Glutamatergic neuron (in vitro differentiated cells): ENCODE measurements at places on chromosomes 7 and 10.

DNA sequence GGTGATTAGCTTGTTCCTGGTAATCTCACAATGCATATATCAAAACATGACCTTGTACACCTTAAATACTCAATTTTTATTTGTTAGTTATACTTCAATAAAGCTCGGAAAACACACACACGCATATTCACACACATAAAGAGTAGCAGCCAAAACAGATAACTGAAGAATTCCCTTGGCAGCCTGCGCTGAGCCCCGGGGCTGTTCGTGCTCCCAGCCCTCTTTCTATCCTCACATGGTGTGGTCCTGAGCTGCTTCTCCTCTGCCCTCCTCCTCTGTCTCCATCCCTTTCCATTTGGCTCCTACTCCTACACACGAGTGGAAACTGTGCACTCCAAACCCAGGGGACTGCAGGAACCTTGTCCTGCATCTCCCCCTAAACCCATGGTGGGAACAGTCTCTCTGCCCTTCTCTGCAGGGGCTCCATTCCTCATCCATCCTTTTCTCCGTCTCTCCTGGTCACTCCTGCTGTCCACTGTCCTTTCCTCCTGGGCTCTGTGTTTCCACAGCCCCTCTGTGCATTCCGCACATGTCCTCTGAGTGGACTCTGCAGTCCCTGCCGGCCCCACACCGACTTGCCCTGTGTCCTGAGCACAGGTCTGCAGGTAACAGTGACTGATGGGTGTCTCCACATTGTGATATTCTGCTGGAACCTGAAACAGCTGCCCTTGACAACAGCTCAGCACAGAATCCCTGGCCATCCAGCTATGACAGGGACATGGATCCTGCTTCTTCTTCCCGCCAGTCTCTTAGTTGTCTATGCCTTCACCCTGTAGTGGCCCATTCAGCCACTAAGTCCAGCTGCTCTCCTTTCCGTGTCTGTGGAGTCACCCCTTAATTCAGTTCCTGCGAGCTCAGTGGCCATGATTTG, 216.8 kb upstream of the ZNF32 start:
- no peak overlapping the region for H3K4me3 ChIP-seq
- peaks cover 4% of the 10 kb centered on the region for H3K36me3 ChIP-seq
- H3K4me1 ChIP-seq, result peaks cover 5% of the 10 kb centered on the region
- DNase-seq, result no peak
- H3K27ac ChIP-seq, result no peak overlapping the region
- H3K27me3 ChIP-seq, result peaks cover 5% of the 10 kb centered on the region

DNA sequence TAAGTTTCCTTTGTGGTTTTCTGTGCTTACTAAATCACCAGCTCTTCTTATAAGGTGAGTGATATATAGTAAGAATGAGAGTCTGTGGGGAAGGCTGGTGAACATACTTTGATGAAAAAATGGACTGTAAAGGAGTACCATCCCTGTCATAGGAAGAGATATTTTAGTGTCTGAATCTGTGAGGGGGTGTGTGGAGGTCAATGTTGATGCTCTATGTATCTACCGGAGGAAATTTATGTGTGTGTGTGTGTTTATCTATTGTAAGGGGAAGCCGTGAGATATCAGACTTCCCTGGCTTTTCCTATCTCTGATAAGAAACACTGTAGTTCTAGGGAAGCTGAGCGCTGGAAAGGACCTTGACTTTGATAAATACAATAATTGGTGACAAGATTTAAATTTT, 179.0 kb downstream of the PCDH15 start:
- H3K27ac ChIP-seq, result no peak overlapping the region
- no peaks in the 10 kb centered on the region for H3K36me3 ChIP-seq
- no peaks in the 10 kb centered on the region for H3K27me3 ChIP-seq
- H3K4me3 ChIP-seq, result no peak overlapping the region
- DNase-seq, result no peak
- no peaks in the 10 kb centered on the region for H3K4me1 ChIP-seq

GRCh38 chr10:116124777-116125176, 148.2 kb downstream of the GFRA1 start:
- DNase-seq, result no peak
- peaks cover 37% of the 10 kb centered on the region for H3K4me1 ChIP-seq
- peaks cover 12% of the 10 kb centered on the region for H3K36me3 ChIP-seq
- no peak overlapping the region for H3K4me3 ChIP-seq
- peaks cover 13% of the 10 kb centered on the region for H3K27me3 ChIP-seq

DNA sequence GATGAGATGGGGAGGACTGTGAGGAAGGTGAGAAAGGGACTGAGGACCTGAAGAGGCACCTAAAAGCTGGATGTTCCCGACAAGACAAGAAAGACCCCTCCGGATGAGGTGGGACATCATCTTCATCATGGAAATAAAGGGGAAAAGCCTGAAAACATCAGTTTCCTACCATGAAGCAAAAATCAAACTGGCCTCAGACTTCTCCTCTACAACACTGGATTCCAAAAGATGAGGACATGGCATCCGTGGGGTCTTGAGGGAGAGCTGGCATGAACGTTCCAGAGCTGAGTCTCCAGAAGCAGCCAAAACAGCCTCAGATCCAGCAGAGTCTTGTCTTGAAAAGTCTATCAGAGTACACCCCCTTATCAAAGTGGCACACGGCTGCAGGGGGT, 44.5 kb downstream of the DIP2C start:
- no peak overlapping the region for H3K27ac ChIP-seq
- peaks cover 9% of the 10 kb centered on the region for H3K27me3 ChIP-seq
- no peak for DNase-seq
- H3K4me1 ChIP-seq, result peaks cover 3% of the 10 kb centered on the region
- H3K36me3 ChIP-seq, result peaks cover 6% of the 10 kb centered on the region

GRCh38 chr7:137443616-137444015, 100.1 kb upstream of the PTN start:
- H3K36me3 ChIP-seq, result no peaks in the 10 kb centered on the region
- H3K27ac ChIP-seq, result no peak overlapping the region
- H3K4me1 ChIP-seq, result peaks cover 1% of the 10 kb centered on the region
- H3K27me3 ChIP-seq, result no peaks in the 10 kb centered on the region
- no peak for DNase-seq

DNA sequence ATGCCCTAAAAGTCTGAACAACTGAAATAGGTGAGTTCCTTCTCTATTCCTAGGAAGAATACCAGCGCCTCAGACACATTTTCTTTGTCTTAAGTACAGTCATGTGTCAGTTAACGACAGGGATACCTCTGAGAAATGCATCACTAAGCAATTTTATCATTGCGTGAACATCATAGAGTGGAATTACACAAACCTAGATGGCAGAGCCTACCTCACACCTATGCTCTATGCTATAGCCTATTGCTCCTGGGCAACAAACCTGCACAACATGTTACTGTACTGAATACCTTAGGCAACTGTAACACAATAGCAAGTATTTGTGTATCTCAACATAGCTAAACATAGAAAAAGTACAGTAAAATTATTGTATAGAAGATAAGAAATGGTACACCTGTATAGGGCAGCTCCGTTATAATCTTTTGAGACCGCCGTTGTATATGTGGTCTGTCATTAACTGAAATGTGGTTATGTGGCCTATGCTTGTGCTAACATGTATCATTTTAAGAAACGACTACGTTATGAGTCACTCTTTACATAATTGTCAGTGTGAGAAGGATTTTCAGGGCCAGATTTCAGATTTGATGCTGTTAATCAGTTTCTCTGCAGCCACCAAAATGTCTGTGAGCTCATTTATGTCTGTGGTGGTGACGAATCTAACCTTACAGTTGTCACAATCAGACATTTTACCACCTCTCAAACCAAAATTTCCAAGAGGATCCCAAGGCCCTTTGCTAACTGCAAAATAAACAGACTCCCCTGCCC, 66.1 kb upstream of the STK17A start:
- H3K36me3 ChIP-seq, result no peaks in the 10 kb centered on the region
- no peak overlapping the region for H3K27ac ChIP-seq
- no peak overlapping the region for H3K4me3 ChIP-seq
- H3K27me3 ChIP-seq, result peaks cover 7% of the 10 kb centered on the region
- DNase-seq, result no peak
- peaks cover 21% of the 10 kb centered on the region for H3K4me1 ChIP-seq

GRCh38 chr7:148747274-148747673, 48.6 kb downstream of the CUL1 start:
- no peaks in the 10 kb centered on the region for H3K27me3 ChIP-seq
- H3K4me3 ChIP-seq, result no peak overlapping the region
- no peak for DNase-seq

DNA sequence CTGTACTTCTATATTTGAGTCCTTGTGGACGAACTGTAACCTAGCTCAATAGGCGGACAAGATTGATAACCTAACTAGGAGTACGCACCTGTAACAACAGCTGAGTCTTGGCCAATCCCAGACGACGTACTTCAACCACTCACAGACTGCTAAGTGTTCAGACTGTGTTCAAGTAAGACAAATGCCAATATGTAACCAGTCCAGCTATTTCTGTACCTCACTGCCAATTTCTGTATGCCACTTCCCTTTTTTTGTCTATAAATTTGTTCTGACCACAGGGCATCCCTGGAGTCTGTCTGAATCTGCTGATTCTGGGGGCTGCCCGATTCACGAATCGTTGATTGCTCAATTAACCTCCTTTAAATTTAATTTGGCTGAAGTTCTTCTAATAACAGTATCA, 32.2 kb downstream of the HACD1 start:
- no peak overlapping the region for H3K4me3 ChIP-seq
- no peaks in the 10 kb centered on the region for H3K27me3 ChIP-seq
- H3K36me3 ChIP-seq, result no peaks in the 10 kb centered on the region
- no peak overlapping the region for H3K27ac ChIP-seq
- DNase-seq, result no peak
- no peaks in the 10 kb centered on the region for H3K4me1 ChIP-seq

- peaks cover 3% of the 10 kb centered on the region for H3K4me1 ChIP-seq
- no peak overlapping the region for H3K4me3 ChIP-seq
- no peak for DNase-seq
- H3K36me3 ChIP-seq, result no peaks in the 10 kb centered on the region
- H3K27ac ChIP-seq, result no peak overlapping the region
- H3K27me3 ChIP-seq, result no peaks in the 10 kb centered on the region
Observed at GRCh38 chr7:9488555-9488954, 1055.1 kb downstream of the NXPH1 start.

DNA sequence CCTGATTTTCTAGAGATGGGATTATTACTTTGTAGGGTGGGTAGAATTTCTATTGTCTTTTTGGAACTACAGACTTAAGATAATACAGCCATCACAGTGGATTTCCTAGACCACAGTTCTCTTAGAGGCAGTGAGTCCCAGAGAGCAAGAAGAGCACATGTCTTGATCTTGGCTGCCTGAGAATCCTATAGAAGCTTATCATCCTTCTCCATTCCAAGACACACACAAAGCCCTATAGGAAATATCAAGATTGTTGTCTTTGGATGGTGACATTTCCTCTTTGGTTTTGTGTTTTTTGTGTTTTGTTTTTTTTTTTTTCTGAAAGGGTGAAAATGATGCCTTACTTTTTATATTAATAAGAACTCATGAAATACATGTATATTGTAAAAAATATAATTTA, 143.1 kb downstream of the AHR start:
- H3K4me1 ChIP-seq, result no peaks in the 10 kb centered on the region
- no peaks in the 10 kb centered on the region for H3K27me3 ChIP-seq
- no peak overlapping the region for H3K27ac ChIP-seq
- DNase-seq, result no peak
- no peaks in the 10 kb centered on the region for H3K36me3 ChIP-seq

DNA sequence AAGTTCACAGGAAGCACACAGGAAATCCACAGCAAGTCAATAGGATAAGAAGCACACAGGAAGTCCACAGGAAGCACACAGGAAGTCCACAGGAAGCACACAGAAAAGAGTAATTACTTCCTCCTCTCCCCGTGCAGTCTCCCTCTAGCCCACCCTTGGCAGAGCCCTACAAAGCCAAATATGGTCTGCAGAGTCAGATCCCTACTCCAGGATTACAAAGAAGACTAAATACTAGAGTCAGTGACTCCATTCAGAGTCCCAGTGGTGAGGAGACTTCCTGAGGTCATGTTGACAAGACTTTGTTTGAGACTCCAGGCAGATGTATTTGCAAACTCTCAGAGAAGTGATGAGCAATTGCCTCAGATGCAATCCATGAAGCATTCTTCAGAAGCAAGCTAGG, 398.6 kb upstream of the AUTS2 start:
- peaks cover 5% of the 10 kb centered on the region for H3K36me3 ChIP-seq
- H3K27me3 ChIP-seq, result no peaks in the 10 kb centered on the region

- no peaks in the 10 kb centered on the region for H3K36me3 ChIP-seq
- no peak overlapping the region for H3K4me3 ChIP-seq
- H3K4me1 ChIP-seq, result peaks cover 19% of the 10 kb centered on the region
- no peak overlapping the region for H3K27ac ChIP-seq
- peaks cover 19% of the 10 kb centered on the region for H3K27me3 ChIP-seq
Observed at GRCh38 chr10:79028451-79029010, 40.2 kb upstream of the ZMIZ1 start.

DNA sequence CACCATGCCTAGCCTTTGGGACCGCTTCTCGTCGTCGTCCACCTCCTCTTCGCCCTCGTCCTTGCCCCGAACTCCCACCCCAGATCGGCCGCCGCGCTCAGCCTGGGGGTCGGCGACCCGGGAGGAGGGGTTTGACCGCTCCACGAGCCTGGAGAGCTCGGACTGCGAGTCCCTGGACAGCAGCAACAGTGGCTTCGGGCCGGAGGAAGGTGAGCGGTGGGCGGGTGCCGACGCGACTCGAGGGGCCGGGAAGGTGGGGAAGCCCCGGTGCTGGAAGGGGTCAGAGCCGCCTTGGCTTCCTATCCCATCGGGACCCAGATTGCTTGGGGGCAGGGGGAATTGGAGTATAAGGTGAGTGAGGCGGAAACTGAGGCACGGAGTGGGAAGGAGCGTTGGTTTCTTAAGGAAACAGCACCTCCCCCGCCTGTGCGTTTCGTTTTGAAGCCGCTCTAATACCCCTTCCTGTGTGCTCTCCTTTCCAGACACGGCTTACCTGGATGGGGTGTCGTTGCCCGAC, 547 bp downstream of the DDIT4 start:
- peaks cover 6% of the 10 kb centered on the region for H3K36me3 ChIP-seq
- H3K27me3 ChIP-seq, result peaks cover 14% of the 10 kb centered on the region
- DNase-seq, result peak; percentile 28

DNA sequence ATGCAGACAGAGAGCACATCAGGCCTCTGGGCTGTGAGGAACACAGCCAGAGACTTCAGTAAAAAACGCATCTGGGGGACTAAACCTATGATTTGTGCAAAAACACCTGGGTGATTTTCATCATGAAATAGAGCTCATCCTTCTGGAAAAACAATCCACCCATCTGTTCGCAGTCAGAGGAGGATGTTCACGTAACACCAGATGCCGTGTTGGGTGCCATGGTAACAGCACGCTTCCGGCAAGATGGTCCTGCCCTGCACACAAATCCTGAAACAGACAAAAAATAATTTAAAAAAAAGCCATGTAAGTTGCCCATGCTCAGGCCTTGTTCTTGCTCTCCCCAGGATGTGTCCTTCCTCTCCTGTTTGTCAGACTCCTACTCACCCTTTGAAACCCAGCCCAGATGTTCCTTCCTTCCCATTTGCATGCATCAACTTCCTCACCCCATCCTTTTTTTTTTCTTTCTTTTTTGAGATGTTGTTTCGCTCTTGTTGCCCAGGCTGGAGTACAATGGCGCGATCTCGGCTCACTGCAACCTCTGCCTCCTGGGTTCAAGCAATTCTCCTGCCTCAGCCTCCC, 28.3 kb upstream of the GNA12 start:
- peak overlapping the region; percentile 3 for H3K27ac ChIP-seq
- H3K36me3 ChIP-seq, result no peaks in the 10 kb centered on the region
- H3K27me3 ChIP-seq, result peaks cover 18% of the 10 kb centered on the region
- peaks cover 30% of the 10 kb centered on the region for H3K4me1 ChIP-seq
